ENCODE measurements at places on chromosomes 12 and 14.
A peak's percentile ranks its signal among the peaks of the same experiment; 100 is the strongest.

GRCh38 chr14:83196236-83196635 is 1662.6 kb upstream of the SEL1L start:
- DNase-seq, result no peak

GRCh38 chr12:131971226-131971625 is 21.5 kb downstream of the EP400 start:
- no peak for DNase-seq

DNA sequence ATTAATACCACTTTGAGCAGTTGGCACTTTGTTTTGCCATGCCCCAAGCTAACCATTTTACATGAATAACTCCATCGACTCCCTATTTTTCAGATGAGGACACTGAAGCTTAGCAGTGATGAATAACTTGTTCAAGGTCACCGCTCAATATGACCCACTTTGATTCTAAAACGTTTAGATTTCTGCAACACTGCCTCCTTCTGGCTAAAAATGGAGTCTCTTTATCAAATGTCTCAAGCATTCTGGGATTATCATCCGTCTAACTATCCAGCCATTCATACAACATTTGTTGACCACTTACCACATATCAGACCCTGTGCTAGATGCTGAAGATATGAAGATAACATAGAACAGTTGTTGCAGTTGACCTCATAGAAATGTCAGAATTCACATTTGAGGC is 298.0 kb downstream of the PPFIA2 start:
- no peak for DNase-seq

GRCh38 chr14:100535287-100536120 is 51.7 kb downstream of the BEGAIN start:
- DNase-seq, result no peak

DNA sequence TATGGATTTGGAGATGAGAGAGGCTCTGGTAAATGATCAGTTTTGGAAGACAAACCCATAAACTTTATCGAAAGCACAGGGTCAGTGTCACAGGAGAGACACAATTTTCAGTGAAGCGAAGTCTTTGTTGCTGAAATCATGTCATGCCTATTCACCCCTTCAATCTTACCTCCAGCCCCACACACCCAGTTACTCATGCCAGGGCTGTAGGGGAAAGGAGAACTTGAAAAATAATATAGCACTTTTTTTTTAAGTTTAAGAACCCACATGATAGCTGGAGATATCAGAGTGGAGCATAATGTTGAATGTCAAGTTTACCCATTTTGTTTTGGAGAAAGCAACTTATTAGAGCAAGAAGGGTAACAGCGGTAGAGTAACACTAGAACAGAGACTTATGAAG is 107.4 kb downstream of the SSPN start:
- DNase-seq, result no peak

- peak; percentile 18 for DNase-seq
These were observed 960 bp upstream of the LRFN5 start for GRCh38 chr14:41605550-41606281.

GRCh38 chr12:123288751-123289346 is 17.2 kb upstream of the CDK2AP1 start:
- DNase-seq, result no peak

GRCh38 chr14:36465178-36465577 is 54.9 kb downstream of the NKX2-1 start:
- no peak for DNase-seq

DNA sequence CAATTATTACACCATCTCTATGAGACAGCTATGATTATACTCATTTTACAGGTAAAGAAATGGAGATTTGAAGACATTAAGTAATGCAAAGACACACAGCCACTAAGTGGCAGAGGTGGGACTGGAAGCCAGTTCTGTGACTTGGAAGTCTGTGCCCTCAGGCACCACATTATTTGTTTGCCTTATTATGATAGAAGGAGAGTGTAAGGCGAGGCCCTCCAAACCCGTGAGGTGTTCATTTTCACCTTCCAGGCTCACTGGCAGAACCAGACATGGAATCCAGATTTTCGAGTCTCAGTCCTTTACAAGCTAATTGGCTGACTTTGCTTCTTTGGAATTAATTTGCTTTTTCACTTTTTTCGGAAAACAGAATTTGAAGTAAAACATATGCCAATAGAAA is 107.9 kb downstream of the CAND1 start:
- DNase-seq, result no peak

DNA sequence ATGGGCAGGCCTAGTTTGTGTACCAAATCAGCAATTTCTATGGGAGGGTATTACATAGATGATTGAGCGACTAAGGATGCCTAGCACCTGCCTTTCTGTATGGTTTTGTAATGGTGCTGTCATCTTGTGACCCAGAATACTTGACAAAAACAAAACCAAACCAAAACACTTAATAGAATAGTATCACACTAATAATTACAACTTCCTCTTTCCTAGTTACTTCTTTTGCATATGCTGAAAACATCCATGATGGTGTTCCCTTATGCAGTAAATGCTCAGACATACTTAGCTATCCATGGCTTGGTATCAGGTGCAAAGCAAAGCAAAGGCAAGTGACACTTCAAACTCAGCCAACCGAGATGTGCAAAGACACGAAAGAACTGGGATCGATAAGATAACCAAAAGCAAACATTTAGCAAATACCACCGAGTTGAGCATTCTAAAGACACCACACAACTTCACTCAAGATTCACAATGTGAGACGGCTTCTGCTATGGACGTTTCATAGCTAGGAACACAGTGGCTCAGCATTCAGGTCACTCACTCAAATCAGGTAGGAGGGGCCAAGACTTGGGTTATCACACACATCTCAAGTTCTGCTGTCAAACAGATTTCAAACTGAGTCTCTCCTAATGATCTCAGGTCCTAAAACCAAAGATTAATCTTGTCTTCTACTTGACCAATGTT is 24.3 kb downstream of the PPP1CC start:
- no peak for DNase-seq

- DNase-seq, result no peak
These were observed 20.8 kb downstream of the STX2 start for GRCh38 chr12:130818272-130818634.

- no peak for DNase-seq
These were observed 60.7 kb downstream of the CLMN start for GRCh38 chr14:95258754-95259593.
